ENCODE measurements at places on chromosomes 1 and 21.
A peak's percentile ranks its signal among the peaks of the same experiment; 100 is the strongest.

- DNase-seq, result no peak
Observed at GRCh38 chr1:157176591-157177121, 38.5 kb upstream of the ETV3 start.

- no peak for DNase-seq
Observed at GRCh38 chr1:203143641-203144040, 16.1 kb downstream of the ADORA1 start.

DNA sequence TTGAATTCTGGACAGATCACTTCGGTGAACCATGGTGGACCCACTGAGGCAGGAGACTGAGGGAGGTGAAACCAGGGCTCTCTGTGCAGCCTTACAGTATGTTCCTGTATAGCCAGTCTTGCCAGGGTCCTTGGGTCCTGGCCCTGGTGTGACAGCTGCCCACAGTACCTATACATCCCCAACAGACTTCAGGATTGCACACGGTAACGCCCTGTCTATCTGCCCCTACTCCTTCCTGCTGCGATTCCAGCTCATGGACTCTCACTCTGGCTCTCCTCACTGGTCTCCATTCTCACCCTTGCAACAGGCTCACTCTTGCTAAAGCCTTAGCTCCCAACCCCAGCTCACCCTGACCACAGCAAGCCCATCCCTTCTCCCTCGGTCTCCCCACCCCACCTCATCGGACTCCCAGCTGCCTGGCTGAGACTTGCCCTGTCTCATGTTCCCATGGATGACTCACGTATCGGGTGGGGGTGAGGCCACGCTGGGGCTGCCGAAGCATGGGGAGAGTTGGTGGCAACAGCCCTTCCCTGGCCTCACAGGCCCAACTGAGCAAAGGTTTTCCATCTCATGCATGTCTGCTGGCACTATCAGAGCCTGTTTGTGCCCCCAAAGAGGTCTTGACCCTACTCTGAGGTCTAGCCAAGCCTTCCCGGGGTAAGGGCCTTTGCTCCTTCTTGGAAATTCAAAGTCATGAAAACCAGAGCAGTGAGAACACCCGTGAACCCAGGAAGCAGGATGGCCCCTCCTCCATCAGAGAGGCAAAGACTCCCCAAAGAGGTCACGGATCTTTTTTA, 7.1 kb downstream of the PHLDA3 start:
- DNase-seq, result no peak

GRCh38 chr1:31650161-31651088, 5.7 kb upstream of the PEF1 start:
- no peak for DNase-seq

GRCh38 chr1:45694823-45695222, 6.8 kb downstream of the TMEM69 start:
- no peak for DNase-seq

- DNase-seq, result no peak
Observed at GRCh38 chr1:236302941-236303340, 21.2 kb upstream of the ERO1B start.

- DNase-seq, result peak; percentile 18
Observed at GRCh38 chr21:14773777-14774345, 227.7 kb upstream of the SAMSN1 start.

DNA sequence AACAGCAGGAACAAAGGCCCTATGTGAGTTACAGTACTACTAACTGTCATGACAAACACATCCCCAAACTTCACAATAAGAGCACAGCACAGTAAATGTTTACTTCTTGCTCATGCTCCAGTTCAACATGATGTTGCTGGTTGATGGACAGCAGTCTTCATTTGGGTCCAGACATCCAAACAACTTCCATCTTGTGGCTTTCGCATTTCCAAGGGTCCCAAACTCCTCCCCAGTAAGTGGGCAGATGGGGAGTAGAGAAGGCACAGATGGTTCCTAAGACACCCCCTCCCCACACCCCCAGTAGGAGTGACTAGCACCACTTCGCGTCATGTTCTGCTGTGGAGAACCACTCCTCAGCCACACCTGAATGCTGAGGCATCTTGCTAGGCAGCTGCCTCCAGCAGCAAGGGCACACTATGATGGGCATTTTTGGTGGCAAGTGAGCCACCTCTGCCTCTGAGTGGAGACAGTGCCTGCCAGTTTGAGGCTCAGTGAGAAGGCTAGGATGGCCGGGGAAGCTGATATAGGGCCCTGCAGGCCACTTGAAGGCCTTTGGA, 32.7 kb upstream of the CD2 start:
- DNase-seq, result no peak

DNA sequence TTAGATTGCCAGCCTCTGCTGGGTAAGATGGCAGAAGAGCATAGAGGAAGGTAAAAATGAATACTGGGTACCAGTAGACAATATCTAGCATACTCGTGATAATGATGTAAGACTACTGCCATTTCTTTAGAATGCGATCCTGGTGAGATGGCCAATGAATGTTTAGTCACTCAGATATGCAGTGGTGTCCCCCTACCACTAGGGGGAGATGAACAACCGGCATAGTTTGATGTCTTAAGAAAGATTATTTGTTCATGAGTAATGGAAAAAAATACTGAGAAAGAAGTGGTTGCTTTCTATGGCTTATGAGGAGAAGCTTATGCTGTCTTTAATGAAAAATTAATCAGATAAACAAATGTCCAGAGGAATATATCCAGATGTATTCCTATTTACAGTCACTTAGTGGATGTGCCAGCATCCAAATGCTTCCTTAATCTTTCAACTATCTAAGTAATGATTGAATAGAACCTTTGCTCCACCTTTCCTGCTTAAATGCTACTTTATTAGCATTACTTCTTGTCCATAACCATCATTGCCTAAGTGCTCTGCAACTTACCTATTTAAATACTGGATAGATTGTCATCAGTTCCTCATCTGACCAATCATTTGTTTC, 256.6 kb downstream of the ST6GALNAC3 start:
- no peak for DNase-seq

DNA sequence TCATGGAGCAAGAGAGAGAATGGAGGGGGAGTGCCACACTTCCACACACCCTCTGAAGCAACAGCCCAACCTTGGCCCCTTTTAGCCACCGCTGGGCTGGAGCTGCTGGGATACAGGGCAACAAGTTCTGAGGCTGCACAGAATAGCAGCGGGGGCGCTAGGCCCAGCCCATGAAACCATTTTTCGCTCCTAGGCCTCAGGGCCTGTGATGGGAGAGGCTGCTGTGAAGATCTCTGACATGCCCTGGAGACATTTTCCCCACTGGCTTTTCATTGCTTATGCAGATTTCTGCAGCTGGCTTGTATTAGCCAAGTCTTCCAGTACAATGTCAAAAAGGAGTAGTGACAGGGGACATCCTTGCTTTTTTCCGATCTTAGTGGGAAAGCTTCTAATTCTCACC, 202.3 kb upstream of the B3GALT2 start:
- DNase-seq, result no peak

- no peak for DNase-seq
Observed at GRCh38 chr1:94599095-94599813, 57.7 kb upstream of the F3 start.

DNA sequence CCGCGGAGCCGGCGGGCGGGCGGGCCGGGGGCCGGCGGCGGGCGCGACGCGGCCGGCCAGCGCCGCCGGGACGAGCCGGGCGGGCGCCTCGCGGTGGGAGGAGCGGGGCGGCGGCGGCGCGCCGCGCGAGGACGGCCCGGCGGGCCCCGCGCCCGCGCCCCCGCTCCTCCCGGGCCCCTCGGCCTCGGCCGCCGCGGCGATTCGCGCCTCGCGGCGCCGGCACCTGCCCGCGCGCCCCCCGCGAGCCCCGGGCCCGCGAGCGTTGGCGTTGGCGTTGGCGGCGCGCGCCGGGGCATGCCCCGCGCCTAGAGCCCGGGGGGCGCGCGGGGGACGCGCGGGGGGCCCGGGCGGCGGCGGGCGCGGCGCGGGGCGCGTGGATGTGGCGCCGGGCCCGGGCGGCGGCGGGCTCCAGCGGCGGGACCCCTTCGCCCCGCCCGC, at the start of gene SKI:
Gene SKI, plus strand, starts transcription at position 163 of the 438 bp plus-strand sequence. CDS start 448 bp downstream, outside the sequence.
- DNase-seq, result no peak

GRCh38 chr1:11138952-11139351, 39.3 kb upstream of the EXOSC10 start:
- DNase-seq, result no peak

- DNase-seq, result no peak
Observed at GRCh38 chr21:40902993-40903392, 56.0 kb upstream of the DSCAM start.

GRCh38 chr1:243725075-243725474, 125.0 kb downstream of the AKT3 start:
- DNase-seq, result no peak

DNA sequence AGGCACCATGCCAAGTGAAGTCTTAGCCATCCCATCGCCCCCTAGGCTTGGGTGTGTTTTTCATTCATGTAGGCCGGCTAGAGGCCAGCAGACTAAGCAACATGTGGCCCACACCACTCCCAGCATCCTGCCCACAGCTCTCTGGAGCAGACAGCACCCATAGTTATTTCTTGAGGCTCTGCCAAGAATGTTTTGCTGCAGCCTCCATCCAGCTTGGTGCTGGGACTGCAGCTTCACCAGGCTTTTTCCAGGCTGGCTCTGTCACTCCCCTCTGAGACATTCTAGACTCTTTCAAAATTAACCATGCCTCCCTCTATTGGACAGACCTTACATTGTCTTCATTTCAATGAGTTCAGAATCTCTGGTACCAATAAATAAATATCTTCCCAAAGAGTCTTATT, 104.2 kb downstream of the DUSP10 start:
- no peak for DNase-seq

GRCh38 chr1:214328770-214329469, 48.0 kb downstream of the SMYD2 start:
- peak; percentile 48 for DNase-seq

DNA sequence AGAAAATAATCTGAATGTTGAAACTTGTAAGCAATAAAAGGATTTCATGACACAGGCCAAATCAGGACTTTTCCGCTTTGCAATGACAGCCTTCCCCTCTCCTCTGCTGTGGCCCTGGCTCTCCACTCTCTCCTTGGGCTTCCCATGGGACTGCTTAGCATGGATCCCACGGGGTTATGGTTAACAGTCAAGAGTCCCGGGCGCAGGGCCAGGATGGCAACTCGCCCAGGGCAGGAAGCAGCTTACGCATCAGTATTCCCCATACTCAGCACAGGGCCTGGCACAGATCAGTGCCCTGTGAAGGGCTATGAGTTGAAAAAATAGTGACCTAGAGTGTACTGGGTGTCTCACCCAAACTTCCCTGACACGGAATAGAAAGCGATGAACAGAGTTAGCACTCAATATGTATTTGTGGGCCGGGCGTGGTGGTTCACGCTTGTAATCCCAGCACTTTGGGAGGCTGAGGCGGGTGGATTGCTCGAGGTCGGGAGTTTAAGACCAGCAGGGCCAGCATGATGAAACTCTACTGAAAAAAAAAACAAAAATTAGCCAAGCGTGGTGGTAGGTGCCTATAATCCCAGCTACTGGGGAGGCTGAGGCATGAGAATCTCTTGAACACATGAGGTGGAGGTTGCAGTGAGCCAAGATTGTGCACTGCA, 29.1 kb upstream of the GRHL3 start:
- no peak for DNase-seq

- DNase-seq, result no peak
Observed at GRCh38 chr21:21200103-21200938, 202.1 kb downstream of the NCAM2 start.

DNA sequence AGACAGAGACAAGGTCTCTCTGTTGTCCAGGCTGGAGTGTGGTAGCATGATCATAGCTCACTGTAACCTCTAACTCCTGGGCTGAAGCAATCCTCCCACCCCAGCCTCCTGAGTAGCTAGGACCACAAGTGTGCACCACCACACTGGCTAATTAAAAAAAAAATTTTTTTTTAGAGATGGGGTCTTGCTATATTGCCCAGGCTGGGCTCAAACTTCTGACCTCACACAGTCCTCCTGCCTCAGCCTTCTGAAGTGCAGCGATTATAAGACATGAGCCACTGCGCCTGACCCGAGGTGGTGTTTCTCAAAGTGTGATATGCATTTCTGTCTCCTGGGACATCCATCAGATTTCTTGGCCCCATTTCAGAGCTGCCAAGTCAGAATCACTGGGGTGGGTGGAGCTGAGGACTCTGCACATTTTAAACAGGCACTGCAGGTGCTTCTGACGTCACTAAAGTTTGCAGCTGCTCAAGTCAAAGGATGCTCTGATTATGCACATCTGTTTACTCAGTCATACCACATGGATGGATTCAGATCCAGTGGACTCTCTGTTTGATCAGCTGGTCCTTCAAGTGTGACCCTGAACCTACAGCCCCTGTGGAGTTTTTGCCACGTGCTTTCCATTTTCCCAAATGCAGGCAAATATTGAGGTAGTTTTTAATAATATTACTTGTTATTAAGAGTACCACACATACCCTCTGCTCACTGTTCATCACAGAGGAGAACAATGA, 21.4 kb downstream of the TGFB2 start:
- DNase-seq, result no peak

- DNase-seq, result no peak
Observed at GRCh38 chr1:21379571-21379970, 60.4 kb upstream of the NBPF3 start.

DNA sequence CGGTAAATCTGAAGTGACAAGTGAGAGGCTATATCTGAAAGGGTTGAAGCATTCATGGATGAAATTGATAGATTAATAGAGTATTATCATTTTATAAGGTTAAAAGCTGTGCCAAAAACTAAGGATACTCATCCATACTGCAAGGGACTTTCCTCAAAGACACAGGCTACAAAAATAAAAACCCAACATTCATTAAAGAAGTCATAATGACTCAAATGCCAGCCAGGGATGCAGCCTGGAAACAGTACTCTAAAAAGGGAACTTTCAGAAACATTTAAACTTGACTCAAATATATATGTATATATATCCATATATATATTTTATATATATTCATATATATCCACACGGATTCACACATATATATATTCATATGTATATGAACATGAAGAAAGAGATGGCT, 1.1 kb upstream of the TIAM1 start:
- no peak for DNase-seq

DNA sequence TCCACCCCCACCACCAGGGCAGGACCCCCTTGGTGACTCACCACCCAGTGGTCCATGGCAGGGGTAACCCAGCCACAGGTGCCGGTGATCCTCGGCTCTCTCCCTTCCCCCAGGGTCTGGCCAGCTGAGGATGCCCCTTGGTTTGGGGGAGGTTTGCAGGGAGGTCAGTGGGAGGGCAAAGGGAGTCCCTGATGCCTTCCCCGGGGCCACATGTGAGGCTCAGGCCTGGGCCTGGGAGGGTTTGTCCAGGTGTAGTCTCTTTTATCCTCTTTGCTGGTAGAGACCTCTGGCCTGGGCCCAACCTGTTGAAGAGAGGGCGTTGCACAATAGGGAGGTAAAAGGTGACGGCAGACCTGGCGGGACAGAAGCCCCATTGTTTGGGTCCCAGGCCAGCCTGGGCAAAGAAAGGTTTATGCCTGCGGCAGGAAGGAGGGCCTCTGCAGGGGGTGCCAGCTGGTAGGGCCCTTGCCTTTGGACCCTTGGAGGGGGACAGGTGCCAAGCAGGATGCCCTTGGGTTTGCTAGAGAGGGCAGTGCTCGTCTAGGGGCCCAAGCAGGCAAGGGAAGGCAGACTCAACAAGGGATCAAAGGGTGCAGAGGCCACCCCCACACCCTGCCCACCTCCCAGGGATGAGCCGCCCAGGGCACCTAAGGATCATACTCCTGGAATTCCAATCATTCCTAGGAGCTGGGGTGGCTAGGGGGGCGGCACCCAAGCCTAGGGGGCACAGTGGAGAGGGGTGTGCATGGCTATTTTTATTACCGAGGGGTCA, 760 bp upstream of the TINAGL1 start:
- no peak for DNase-seq

GRCh38 chr21:14888202-14888601, 176.6 kb downstream of the NRIP1 start:
- no peak for DNase-seq

- DNase-seq, result no peak
Observed at GRCh38 chr21:44094832-44095231, 12.4 kb upstream of the PWP2 start.

- DNase-seq, result no peak
Observed at GRCh38 chr1:63746129-63746864, 27.5 kb upstream of the ROR1 start.

All from activated CD4-positive, CD25-positive, alpha-beta regulatory T cell (primary cell).